ENCODE measurements at places on chromosomes 6 and 20. TPM values are rescaled to one million over a fixed set of nuclear protein-coding genes. Genes with fewer than 3 reads are reported as not detected.

Gene PPIL6
- 1.3 TPM for total RNA-seq

Gene SPACA1
- total RNA-seq, result not detected

Gene MYT1
- 0.30 TPM for total RNA-seq

Gene GSTA3
- not detected for total RNA-seq

Gene TRDN
- not detected for total RNA-seq

Gene OR2H2
- total RNA-seq, result not detected

Gene AIF1
- 17.2 TPM for total RNA-seq

Gene TENT5A
- total RNA-seq, result not detected

Gene WFDC12
- not detected for total RNA-seq

Gene SIRPD
- not detected for total RNA-seq

Gene FOXS1
- total RNA-seq, result not detected

Gene KHDC1
- total RNA-seq, result 22.3 TPM

Gene SLC32A1
- not detected for total RNA-seq

Gene STMND1
- total RNA-seq, result not detected

Gene NMBR
- total RNA-seq, result not detected

Gene PSORS1C1
- total RNA-seq, result not detected

Gene SLX4IP
- 8.7 TPM for total RNA-seq

Gene TCP11
- not detected for total RNA-seq

Gene SRC
- 0.89 TPM for total RNA-seq

Gene GPRC6A
- not detected for total RNA-seq

Gene BPIFB1
- total RNA-seq, result not detected

Gene BTNL2
- total RNA-seq, result 4.9 TPM

All from OCI-LY7 (cell line).